ENCODE measurements at places on chromosomes 2 and 18.

- DNase-seq, result no peak
Measured at GRCh38 chr2:229780856-229781773, 66.8 kb upstream of the DNER start.

DNA sequence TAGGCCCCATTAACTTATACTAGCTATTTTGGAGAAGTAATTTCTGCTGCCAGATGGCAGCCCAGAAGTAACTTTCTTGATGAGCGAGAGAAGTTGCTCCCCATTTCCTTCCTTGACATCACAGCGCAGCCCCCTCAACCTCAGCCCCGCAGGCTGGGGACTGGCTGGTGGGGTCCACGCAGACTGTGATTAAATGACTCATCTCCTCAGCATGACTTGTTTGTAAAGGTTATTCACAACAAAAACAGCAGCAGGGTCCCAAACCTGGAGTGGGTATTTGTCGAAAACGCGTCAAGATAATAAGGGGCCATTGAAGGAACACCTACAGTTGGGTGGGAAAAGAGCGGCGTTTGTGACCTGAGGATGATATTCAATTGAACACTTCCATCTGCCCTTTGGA is 120.6 kb downstream of the TXNL1 start:
- no peak for DNase-seq

DNA sequence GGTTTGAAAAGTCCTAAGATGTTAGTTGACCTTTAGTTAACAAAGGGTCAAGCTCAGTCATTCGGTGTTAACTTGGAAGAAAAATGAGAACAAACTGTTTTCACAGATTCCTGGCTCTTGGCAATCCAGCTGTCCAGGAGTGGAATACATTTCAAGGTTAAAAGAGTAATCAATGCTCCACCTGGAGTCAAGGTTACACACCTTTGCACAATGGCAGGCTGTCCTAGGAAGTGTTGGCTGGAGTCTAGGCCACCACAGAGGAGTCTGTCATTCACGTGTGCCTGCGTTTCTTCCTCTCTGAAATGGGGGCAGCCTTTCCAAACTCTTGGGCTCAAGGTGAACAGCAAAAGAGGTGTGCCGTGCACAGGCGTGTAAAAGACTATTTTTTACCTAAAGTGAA is 6.3 kb upstream of the ID2 start:
- DNase-seq, result peak; percentile 77

GRCh38 chr2:79101024-79101423 is 13.2 kb upstream of the REG1B start:
- no peak for DNase-seq

DNA sequence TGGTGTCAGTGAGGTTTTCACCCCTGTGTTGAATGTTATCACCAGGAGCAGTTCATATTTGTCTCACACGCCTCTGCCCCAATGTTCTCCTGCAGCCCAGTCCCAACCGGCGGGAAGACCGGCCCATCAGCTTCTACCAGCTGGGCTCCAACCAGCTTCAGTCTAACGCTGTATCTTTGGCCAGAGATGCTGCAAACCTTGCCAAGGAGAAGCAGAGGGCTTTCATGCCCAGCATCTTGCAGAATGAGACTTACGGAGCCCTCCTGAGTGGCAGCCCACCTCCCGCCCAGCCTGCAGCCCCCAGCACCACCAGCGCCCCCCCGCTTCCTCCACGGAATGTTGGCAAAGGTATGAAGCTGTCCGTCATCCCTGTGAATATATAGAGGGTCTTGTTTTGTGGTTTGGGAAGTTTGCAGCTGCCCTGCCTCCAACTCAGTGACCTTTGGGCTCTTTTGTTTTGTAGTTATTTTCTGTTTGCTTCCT is 35.1 kb downstream of the ITGB1BP1 start:
- peak; percentile 3 for DNase-seq

DNA sequence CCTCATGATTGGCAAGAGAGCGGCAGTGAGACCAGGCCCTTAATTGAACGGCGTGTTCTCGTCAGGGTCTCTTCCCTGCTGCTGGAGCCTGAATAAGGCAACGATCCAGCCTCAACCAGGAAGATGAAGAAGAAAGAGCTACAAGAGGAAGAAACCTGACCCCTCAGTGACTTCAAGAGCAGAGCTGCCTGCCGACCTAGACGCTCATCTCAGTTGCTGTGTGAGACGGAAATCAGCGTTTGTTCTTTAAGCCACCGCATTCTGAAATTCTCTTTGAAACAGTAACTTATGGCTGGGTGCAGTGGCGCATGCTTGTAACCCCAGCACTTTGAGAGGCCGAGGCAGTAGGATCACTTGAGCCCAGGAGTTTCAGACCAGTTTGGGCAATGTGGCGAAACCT is 29.6 kb upstream of the KCNG3 start:
- DNase-seq, result no peak

DNA sequence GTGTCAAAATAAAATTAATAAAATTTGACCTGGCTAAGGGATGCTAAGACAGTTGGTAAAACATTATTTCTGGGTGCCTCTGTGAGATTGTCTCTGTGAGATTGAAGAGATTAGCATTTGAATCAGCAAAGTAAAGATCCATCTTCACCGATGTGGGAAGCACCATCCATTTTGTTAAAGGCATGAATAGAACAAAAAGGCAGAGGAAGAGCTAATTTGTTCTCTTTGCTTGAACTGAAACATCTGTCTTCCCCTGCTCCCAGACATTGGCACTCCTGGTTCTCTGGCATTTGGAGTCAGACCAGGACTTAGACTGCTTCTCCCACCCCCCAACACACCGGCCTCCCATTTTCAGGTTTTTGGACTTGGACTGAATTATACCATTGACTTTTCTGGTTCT is 603.8 kb upstream of the LINC00305 start:
- DNase-seq, result no peak

DNA sequence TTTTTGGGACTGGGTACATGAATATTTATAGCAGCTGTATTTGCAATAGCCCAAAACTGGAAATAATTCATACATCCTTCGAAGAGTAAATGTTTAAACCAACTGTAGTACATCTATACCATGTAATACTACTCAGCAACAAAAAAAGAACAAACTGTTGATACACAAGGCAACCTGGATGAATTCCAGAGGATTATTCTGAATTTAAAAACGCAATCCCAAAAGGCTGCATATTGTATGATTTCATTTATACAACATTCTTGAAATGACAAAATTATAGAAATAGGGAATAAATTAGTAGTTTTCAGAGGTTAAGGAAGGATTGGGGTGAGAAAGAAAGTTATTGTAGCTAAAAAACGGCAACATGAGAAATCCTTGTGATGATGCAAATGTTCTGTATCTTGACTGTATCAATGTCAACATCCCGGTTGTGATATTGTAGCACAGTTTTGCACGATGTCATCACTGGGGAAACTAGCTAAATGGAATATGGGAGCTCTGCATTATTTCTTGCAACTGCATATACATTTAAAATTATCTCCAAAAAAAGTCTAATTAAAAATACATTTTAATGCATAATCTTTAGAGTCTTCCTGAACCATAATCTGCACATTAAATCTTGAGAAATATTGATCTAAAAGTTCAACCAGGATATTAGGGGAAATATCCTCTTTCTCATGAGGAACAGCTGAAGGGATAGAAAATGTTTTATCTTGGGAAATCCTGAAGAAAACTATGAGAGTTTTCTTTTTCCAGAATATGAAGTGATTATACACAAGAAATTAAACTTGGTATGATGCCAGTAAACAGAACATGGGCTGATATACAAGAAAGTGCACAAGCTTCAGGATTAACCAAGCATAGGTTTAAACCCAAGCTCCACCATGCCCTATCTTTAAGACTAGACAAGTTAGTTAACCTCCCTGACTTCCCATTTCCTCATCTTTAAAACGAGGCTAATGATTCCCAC is 21.9 kb downstream of the EVA1A start:
- DNase-seq, result no peak

- no peak for DNase-seq
Measured at GRCh38 chr2:18791172-18791797, 201.9 kb upstream of the NT5C1B start.

- no peak for DNase-seq
Measured at GRCh38 chr2:203718087-203718486, 11.6 kb downstream of the CD28 start.

DNA sequence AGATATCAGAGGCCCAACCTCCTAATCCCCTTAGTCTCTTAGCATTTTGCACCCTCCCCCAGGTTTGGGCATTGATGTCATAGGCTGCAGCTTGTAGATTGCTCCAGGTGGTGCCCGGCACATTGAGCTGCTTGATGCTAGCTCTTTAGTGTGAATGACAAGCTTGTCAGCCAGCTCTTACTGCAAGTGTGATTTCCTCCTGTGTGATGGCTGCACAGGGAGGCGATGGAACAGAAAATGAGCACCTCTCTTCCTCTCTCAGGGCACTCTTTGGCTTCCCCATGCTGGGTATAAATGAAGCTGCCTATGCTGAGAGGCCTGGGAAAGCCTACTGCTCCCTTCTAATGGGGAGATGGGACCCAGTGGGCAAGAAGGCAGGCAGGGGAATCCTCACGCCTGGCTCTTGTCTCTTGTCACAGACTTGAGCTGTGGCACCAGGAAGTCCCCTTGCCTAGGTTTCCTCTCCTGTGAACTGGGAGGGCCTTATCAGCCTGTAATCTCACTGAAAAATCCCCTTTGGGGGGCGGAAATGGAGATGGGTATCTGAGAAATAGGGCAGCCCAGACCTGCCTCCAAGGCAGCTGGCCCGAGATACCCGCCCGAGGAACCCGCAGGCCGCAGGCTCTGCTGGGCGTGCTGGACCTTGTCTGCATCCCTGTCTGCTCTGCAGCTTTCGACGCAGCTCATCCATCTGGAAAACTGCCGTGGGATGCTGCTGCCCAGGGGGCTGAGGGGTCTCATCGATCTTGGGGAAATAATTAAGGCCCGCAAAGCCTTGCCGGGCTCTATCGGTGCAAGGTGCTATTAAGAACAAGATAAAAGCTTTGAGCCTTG is 163.5 kb upstream of the CXCR4 start:
- DNase-seq, result no peak

- DNase-seq, result no peak
Measured at GRCh38 chr2:148842050-148842449, 33.0 kb upstream of the KIF5C start.
